ENCODE measurements at places on chromosomes 11 and 22. TPM values are rescaled to one million over a fixed set of nuclear protein-coding genes. Genes with fewer than 3 reads are reported as not detected.

GRCh38 chr11:61587541-61587941 is 6.7 kb upstream of the SYT7 start:
- no peak for DNase-seq

GRCh38 chr11:12626616-12627015 is 47.6 kb upstream of the TEAD1 start:
- no peak for DNase-seq

DNA sequence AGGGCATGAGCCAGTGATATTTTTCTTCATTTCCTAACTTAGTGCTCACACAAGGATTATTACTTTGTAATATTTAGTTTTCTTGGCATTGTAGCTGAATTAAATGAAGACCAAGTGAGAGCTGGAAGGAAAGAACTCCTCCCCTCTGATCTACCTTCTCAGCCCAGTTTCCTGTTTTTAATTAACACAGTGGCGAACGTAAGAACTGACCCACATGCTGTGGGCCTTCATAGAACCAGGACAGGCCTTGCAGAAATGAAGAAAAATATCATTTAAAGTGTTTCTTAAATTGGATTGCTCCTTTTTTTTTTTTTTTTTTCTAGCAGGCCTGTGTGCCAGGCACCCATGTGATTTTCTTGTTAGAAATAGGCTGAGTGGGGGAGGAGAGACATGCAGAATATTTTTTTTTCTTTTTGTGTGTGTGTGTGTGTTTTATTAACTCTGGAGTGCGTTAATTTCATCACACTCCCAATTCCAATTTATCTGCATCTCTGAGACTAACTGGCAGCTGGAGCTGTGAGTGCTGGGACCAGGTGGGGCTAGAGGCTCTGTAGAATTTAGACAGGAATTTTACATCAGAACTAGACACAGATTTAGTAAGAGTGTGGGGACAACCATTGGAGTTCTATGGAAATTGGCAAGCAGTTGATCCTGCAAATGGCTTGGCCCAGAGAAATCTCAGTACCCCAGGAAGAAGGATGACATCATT is 320.5 kb downstream of the DDX10 start:
- no peak for DNase-seq

GRCh38 chr11:125079151-125079877 is 16.2 kb downstream of the SLC37A2 start:
- DNase-seq, result no peak

The CRELD2 gene
- total RNA-seq, result 21.5 TPM

GRCh38 chr11:70678931-70679900 is 280.9 kb downstream of the CTTN start:
- no peak for DNase-seq

- no peak for DNase-seq
Observed at GRCh38 chr11:110903830-110904229, 191.6 kb upstream of the ARHGAP20 start.

DNA sequence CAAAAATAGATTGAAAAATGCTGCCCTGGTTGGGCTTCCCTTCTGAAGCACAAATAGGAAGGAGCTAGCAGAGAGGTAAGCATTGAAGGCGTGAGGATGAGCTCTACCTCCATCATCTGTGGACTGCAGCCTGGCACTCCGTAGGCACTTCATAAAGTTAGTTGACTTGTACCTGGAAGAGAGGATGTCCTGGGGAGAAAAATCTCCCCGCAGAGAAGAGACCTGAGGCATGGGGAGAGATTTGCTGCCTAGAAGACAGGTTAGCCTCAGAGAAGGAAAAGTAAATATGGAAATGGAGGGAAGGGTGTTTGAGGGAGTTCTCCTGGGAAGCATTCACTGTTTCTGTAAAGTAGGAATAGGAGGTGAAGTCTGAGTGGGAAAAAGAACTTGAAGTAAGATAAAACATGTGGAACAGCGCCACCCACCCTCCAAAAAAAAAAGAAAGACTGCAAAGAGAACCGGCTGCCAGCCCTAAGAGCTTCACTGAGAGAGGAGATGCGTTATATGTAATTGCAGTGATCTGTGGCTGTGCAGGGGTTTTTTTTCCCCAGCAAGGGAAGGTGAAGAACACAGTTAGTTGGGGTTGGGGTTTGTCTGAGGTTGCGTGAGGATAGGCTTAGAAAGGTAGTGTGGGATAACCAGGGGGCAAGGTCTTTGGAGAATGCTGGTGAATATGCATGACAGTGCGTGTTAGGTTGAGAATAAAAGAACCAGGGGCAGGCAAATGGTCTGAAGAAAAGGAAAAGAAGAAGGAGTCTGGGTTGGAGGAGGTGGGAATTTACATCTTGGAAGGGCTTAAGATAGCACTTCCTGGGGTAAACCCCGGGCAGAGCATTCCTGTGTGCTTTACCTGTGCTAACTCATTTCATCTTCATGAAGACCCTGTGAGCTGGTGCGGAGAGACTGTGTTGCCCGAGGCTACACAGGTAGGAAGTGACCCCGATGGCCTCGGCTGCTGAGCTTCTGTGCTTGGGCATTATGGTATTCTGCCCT is 16.0 kb downstream of the TNRC6B start:
- peak; percentile 75 for DNase-seq

DNA sequence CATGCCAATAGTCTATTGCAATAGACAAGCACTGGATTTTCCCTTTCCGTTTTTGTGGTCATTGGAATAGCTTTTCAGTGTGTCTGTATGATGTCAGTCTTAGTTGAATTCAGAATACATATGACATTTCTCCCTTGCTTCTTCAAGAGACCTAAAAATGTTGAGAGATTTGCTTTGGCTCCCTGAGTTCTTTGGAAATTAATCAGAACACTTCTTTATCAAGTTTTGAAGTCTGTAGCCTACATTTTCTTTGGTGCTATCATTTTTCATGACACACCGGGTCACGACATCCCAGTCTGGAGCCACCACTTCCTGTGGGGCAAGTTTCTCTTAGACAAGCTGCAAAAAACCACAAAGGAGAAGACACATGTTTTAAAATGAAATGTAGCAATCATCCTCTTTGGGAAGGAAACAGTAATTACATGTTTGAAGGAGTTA is 847.1 kb downstream of the OPCML start:
- no peak for DNase-seq

DNA sequence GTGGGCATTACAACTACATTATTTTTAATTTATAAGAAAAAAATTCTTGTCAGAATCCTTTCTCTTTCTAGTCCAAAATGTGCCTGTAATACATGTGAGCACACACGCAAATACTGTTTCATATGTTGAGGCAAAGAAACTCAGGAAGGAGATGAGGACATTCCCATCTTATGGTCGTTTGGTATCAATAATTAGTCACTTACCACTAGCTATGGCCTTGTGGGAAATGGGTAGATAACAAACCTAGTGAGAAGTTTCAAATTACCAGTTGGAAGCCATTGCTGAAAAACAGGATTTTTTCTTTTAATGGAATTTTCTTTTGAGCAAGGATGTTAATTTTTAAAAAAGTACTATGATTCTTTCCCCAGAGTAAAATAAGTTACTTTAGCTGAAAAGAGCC is 25.7 kb downstream of the AMOTL1 start:
- no peak for DNase-seq

GRCh38 chr11:93743291-93743690 is 1.8 kb downstream of the C11orf54 start:
- DNase-seq, result no peak

DNA sequence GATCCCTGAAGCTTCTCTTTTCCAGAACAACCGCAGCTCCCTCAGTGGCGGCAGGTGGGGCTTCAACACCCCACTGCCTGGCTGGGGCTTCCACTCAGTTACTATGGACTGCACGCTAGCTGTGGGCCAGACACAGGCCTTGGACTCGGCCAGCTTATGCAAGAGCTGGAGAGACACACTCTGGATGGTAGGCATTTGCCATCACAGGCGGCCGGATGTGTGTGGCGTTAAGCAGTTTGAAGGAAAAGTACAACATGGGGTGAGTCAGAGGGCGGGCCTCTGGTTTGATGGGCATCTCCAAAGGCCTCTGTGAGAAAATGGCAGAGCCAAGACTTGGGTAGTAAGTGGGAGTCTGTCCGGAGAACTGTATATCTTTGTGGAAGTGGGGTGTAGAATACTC is 17.6 kb downstream of the KCNJ4 start:
- no peak for DNase-seq

DNA sequence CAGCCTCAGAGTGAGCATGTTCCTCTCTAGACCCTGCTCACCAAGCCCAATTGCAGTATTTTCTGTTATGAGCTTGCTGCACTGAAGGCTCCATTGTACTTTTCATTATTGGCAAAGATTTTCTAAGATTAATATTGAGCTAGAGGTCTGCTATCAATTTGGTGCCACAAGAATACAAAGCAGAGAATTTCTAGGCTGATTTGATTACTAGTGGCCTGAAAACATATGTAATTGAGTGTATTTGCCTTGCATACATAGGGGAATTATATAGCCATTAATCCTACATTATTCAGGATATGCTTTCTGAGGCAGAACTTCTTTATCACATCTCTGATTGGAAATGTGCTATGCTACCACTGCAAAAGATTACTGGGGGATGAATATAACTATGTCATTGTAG is 322.9 kb upstream of the ZC3H12C start:
- DNase-seq, result no peak

DNA sequence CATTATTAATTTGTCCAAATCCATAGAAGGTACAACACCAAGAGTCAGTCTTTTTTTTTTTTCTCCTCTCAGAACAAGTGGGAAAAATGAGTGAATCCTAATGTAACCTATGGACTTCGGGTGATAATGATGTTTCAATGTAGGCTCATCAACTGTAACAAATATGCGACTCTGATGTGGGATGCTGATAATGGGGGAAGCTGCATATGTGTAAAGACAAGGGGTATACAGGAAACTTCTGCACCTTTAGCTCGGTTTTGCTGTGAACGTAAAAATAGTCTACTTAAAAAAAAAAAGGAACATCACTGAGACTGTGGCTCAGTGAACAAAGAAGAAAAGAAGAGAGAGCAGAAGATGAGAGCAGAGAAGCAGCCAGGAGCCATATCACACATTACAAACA is 78.3 kb upstream of the ARHGAP32 start:
- no peak for DNase-seq

GRCh38 chr11:116773203-116774097 is 663 bp upstream of the BUD13 start:
- DNase-seq, result no peak

DNA sequence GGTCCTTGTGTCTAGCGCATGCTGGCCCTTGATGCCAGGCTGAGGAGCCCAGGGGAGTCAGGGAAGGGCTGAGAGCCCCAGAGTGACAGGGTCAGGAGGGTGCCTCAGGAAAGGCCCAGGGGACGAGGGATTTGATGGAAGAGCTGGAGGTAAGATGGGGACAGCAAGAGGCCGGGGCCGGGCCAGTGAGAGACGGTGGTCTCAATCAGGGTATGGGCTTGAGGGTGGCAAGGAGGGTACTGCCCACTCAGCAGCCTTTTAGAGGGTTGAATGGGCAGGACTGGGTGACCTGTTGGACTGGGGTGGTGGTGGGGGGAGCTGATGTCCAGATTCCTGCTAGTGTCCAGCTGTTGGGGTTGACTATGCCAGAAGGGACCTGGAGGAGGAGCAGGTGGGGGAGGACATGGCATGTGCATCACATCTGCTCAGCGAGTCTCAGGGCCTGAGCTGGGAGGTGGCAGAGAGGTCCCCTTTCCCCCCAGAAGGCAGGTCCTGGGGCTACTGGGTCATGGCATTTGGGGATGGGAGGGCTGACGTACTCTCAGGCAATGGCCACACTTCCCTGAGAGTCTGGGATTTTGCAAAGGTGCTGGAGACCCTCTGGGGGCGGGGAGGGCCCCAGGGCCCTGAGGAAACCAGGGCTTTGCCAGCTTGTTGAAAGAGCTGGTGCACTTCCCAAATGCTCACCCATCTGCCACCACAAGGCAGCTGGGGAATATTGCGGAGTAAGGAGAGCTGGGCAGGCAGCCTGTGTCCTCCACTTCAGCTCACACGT is 18.4 kb downstream of the MYO7A start:
- no peak for DNase-seq

DNA sequence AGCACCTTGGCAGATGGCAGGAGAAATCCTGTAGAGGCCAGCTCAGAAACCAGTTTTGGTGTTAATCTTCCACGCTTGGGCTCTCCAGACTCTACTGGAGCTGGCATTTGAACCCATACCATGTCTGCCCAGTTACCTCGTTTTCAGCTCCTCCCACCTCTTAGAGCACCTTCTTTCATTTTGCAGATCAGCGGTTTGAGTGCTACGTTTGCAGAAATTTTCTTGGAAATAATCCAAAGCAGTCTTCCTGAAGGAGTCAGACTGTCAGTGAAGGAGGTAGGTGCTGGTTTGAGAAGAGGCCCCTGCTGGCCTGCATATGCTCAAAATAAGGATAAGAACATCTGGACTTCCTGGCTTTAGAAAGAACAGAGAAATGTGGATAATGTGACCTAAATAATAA is 13.7 kb downstream of the COA4 start:
- no peak for DNase-seq

The HTR3A gene
- total RNA-seq, result 23.0 TPM

GRCh38 chr11:13268791-13269190 is 8.8 kb upstream of the BMAL1 start:
- DNase-seq, result no peak

The NAALAD2 gene
- 20.3 TPM for total RNA-seq

The C11orf65 gene
- total RNA-seq, result 1.3 TPM

The GSTT2B gene
- 5.5 TPM for total RNA-seq

The YPEL4 gene
- total RNA-seq, result 2.6 TPM

Measured in spinal cord (tissue), 10 donors.